CD8-positive, alpha-beta memory T cell (primary cell): ENCODE measurements at places on chromosomes 12 and 14. TPM values are rescaled to one million over a fixed set of nuclear protein-coding genes. Genes with fewer than 3 reads are reported as not detected.

Gene BCL7A
- total RNA-seq, result 2.5 TPM

Gene PDZRN4
- not detected for total RNA-seq

Gene HOXC12
- not detected for total RNA-seq

Gene LUM
- total RNA-seq, result not detected

Gene FGD4
- total RNA-seq, result 1.4 TPM

Gene DBX2
- not detected for total RNA-seq

Gene C12orf60
- 3.1 TPM for total RNA-seq

Gene SLC7A8
- 1.4 TPM for total RNA-seq

Gene KLRC1
- total RNA-seq, result 12.9 TPM

Gene KRT6C
- total RNA-seq, result not detected

GRCh38 chr14:29721586-29721985 is 206.1 kb downstream of the PRKD1 start:
- DNase-seq, result no peak

DNA sequence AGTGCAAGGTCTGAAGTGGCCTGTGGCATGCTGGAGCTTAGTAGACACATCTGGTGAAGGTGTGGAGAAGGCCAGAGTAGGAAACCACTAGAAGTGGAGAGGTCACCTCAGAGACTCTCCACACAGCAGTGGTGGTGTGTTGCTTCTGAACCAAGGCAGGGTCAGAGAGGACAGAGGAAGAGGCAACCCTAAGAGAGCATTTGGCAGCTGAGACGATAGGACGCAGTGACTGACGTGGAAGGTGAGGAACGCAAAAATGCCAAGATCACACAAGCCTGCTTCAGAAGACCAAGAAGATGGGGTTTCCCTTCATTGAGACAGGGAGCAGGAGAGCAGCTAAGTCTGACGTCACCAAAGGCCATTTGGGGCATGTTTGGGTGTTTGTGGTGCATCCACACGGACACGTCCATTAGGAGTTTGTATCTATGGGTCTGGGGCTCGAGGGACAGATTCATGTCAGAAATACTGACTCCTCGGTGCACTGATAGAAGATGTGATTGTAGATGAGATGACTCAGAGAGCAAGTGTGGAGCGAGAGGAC is 338.1 kb downstream of the CACNA1C start:
- DNase-seq, result no peak

- DNase-seq, result no peak
Measured at GRCh38 chr14:88137327-88137726, 132.4 kb downstream of the GPR65 start.

DNA sequence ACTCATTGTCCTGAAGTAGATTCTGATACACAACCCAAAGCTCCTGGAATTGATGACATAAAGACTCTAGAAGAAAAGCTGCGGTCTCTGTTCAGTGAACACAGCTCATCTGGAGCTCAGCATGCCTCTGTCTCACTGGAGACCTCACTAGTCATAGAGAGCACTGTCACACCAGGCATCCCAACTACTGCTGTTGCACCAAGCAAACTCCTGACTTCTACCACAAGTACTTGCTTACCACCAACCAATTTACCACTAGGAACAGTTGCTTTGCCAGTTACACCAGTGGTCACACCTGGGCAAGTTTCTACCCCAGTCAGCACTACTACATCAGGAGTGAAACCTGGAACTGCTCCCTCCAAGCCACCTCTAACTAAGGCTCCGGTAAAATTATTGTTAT is 63.8 kb downstream of the RAD52 start:
- DNase-seq, result no peak

DNA sequence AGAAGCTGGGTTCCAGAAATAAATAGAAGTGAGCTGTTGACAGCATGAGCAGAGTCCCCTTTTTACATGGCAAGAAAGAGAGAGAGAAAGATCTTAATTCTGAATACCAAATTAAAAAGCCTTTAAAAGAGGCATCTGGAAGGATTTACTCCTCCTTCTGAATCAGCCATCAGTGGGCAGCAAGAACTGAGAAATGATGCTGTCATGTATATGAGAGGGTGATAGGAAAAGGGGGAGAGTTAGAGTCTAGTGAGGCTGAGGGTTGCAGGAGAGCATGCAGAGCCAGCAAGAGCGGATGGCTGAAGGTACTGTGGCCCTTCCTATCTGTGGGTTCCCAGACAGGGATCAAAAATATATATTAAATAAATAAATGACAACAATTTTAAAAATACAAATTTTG is 34.5 kb upstream of the GNG2 start:
- DNase-seq, result no peak

DNA sequence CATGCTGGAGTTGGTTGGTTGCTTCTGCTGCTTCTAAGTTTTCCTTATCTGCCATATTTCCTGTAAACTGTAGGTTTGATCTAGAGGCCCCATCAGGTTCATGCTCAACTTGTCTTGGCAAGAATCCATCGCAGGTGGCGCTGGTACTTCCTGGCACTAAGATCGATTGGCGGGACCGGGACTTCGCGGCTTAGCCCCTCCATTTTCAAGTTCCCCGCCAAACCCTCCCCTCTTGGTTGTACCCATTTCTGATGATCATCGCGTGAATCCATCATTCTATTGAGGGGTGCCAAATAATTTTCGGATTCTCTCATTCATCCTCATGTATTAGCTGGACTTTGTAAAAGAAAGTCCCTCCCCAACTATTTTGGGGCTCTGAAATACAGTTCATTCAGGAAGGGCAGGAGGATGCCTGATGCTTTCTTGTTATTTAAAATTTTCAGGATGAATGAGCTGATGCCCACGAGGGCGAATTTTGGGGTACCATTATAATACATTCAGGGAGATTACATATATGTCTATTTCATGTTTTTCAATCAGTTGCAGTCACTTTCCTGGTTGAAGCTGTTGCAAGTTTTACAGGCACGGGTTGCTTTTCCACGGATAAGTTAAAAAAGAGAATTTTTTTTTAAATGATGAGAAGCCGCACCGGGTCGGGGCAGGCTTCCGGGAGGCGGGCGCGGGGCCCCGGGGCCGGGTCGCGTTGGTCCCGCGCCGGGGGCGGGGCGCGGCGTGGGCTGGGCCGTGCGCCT is 395 bp upstream of the BRI3BP start:
- peak; percentile 90 for DNase-seq

DNA sequence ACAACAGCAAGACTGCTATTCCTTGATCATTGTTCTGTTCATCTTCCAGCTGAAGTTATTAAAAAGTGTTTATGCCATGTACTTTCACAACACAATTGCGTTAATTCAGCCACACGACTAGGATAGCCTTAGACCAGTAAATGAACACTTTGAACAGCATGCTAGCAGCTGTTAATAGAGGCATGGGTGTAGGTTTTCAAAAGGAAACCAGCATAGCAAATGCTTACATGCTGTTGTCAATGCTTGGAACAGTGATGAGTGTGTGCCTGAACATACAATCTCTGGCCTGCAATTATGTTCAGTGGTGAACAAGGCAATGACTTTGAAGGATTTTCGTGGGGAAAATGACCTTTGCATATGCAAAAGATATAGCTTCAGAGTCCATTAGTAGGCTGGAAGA is 127.4 kb upstream of the RBM19 start:
- no peak for DNase-seq

- peak; percentile 10 for DNase-seq
Measured at GRCh38 chr14:22383515-22384166, 205.4 kb downstream of the DAD1 start.

- no peak for DNase-seq
Measured at GRCh38 chr12:54160769-54161480, 27.9 kb downstream of the SMUG1 start.

GRCh38 chr14:61524211-61524806 is 171.0 kb upstream of the HIF1A start:
- no peak for DNase-seq

- DNase-seq, result peak; percentile 62
Measured at GRCh38 chr12:546920-547845, 87.4 kb downstream of the B4GALNT3 start.

- peak; percentile 50 for DNase-seq
Measured at GRCh38 chr14:49853572-49854375, 1.2 kb upstream of the NEMF start.

- DNase-seq, result no peak
Measured at GRCh38 chr14:22915886-22916521, 2.9 kb downstream of the RBM23 start.

DNA sequence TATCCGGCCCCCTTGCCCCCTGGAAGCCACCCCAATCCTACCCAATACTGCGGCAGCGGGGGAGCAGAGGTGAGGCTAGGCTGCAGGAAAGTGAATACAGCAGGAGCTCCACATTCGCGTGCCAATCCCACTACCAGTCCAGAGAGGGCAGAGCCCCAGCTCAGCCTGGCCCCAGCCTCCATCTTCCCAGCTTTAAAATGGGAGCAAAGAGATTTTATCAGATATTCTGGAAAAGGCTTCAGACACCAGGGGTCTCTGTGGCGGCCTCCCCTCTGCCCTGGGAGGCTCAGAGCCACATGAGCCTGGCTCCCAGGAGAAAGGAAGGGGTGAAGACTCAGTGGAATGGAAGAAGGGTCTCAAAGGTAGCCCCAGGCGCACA is 72.7 kb downstream of the NCOR2 start:
- no peak for DNase-seq

GRCh38 chr12:6044082-6044481 is 80.4 kb downstream of the VWF start:
- DNase-seq, result no peak

- no peak for DNase-seq
Measured at GRCh38 chr12:123767613-123768012, 5.5 kb downstream of the DNAH10 start.

DNA sequence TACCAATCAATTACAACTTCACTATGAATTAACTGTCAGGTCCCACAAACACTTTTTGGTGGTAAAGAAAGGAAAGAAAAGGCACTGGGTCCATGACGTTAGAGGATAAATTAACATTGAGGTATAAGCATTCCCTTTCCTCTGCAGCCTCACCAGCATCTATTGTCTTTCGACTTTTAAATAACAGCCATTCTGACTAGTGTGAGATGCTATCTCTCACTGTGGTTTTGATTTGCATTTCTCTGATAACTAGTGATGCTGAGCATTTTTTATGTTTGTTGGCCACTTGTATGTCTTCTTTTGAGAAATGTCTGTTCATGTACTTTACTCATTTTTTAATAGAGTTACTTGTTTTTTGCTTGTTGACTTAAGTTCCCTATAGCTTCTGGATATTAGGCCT is 9.4 kb downstream of the ANKS1B start:
- DNase-seq, result no peak

DNA sequence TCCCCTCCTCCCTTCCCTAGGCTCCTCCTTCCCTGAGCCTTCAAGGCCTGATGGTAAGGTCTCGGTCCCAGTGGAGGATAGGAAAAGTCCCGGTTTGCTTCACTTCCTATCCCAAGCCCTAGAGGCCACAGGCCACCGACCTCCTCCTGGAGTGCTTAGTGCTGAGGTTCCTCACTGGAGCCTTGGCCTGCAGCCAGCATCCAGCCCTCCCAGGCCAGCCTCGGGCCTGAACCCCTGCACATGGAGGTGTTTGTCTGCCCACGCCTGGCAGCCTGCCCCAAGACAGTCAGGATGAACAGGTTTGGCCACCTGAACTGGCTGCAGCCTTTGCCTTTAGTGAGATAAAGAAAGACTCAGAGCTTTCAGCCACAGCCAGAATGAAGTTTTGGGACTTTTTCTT is 15.8 kb upstream of the KRT7 start:
- peak; percentile 18 for DNase-seq

- no peak for DNase-seq
Measured at GRCh38 chr12:65175385-65175784, 6.0 kb downstream of the LEMD3 start.

DNA sequence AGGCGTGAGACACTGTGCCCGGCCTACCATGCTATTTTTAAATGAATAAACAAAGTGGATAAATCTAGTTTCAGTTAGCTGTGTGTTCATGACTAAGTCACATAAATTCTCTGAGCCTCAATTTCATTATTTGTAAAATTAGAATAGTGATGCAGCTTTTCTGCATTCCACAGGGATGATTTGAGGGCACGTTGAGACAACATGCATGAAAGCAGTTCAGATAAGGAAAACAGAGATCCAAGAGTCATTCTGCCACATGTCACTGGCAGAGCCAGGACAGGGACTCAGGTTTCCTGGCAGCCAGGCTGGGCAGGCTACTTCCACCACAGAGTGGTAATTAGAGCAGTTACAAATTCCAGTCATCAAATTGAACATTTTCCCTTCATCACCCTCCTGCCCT is 2.9 kb upstream of the PPP4R4 start:
- DNase-seq, result no peak

DNA sequence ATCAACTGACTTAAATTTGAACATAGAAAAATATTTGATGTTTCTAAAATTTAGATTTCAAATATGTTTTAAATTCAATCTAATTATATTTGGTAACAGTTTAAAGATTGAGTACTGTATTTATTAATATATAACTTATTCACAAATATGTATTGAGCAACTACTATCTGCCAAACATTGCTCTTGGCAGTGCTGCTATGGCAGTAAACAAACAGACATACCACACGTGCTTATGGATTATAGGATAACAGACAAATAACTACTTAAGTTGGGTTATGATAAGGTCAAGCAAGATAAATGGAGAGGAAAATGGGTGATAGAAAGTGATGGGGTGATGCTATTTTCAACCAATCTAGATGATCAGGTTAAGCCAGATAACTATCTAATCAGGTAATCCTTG is 538.1 kb downstream of the C12orf50 start:
- no peak for DNase-seq

- DNase-seq, result no peak
Measured at GRCh38 chr14:33764876-33765650, 185.8 kb downstream of the EGLN3 start.

- no peak for DNase-seq
Measured at GRCh38 chr12:54208591-54208990, 19.8 kb upstream of the SMUG1 start.

DNA sequence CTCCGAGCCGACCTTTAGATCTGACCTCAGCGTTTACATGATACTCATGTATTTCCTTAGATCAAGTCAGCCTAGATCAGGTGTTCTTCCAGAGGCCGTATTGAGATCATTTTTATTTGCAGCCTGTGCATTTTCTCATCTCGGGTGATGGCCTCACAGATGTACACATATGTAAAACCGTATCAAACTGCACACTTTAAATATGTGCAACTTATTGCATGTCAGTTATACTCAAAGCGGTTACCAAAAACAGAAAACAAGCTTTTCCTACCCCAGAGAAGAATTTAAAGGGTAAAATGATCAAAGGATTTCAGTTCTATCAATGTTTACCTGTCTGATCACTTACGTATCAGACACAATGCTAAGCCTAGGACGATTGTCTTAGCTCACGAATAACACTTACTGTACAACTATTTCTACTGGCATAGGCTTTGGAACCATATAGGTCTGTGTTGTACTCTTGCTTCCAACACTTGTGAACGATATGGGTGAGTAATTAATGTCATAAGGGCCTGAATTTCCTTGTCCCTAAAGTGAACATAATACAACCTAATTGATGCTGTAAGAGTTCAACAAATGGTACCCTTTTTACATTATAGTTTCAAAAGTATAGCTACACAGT is 628 bp upstream of the LLPH start:
- DNase-seq, result no peak
